Forelimb muscle (tissue), 1 donor: ENCODE measurements at places on chromosomes 6 and 20.

DNA sequence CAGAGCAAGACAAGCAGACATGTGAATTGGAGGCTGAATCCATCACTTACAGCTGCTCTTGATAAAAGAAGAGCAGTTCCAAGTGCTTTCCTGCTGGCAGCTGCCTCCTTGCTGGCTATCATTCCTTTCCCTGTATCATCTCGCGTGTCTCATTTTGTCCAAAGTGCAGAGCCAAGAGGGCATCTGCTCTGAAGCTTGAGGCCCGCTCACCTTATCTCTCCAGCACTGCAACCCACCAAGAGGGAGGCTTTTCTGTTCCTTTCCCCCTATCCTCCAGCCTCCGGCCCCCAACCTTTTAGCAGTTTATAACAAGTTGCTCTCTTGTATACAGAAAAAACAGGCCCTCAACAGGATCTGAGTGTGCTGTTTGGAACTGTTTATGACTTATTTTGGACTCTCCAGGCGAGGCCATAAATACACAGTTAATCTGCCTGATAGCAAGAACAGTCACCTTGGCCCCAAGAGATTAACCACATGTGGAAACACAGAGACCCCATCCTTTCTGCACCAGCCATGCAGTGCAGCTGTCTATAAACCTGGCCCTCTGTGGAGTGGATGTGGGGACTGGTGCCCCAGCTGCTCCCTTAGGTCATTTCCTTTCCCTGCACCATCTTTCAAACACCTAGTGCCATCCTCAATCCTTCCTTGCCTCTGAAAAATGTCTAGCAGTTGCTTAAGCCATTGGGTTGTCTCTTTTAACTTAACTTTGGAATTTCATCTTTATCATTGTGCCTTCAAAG, 172.5 kb upstream of the FERMT1 start:
- DNase-seq: no peak

GRCh38 chr6:13177664-13178063, 150.7 kb downstream of the TBC1D7 start:
- no peak for DNase-seq

- no peak for DNase-seq
Measured at GRCh38 chr6:148556410-148556809, 190.4 kb upstream of the UST start.

- no peak for DNase-seq
Measured at GRCh38 chr6:105596284-105596755, 193.4 kb upstream of the PREP start.

GRCh38 chr20:41587956-41588355, 30.2 kb downstream of the CHD6 start:
- no peak for DNase-seq

- no peak for DNase-seq
Measured at GRCh38 chr6:36834576-36835341, 4.5 kb downstream of the CPNE5 start.

DNA sequence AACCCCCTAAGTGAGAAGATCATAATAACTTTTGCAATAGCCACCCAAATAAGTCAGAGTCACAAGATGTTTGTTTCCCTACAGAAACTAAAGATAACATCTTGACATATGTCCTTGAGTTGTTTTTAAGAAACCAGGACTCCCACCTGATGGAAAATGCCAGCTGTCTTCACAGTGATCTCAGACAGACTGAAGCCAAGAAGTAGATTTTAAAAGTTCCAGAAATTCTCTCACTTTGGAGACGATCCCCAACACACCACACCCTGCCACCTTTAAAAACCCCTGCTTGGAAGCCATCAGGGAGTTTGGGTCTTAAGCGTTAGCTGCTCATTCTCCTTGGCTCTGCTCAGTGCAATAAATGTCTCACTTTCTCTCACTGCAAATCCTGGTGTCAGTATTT, 63.0 kb downstream of the GPR6 start:
- no peak for DNase-seq
